Activated naive CD8-positive, alpha-beta T cell treated with anti-CD3 and anti-CD28 coated beads for 36 hours (primary cell): ENCODE measurements at places on chromosomes 16 and 17. TPM values are rescaled to one million over a fixed set of nuclear protein-coding genes. Genes with fewer than 3 reads are reported as not detected.

DNA sequence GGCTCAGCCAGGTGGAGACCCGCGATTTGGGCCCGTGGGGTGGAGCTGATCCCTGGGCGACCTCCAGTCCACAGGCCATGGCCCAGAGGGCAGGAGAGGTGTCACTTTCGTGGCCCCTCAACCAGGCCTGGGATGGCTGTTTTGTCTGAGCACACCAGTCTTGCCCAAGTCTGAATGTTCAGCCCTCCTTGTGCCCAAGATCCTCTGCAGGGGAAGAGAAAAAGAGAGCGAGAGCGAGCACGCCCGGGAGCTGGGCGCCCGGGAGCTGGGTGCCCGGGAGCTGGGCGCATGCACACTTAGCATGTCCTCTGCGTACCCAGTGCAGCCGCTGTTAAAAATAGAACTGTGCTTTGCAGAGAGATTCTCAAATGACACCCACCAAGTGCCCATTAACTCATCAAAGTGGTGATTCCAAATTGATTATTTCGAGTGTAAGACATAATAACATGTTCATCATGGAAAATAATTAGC is 403.3 kb upstream of the TNRC6C start:
- peaks cover 6% of the 10 kb centered on the region for H3K27me3 ChIP-seq
- H3K4me1 ChIP-seq, result no peaks in the 10 kb centered on the region
- no peak overlapping the region for H3K27ac ChIP-seq
- no peaks in the 10 kb centered on the region for H3K36me3 ChIP-seq

DNA sequence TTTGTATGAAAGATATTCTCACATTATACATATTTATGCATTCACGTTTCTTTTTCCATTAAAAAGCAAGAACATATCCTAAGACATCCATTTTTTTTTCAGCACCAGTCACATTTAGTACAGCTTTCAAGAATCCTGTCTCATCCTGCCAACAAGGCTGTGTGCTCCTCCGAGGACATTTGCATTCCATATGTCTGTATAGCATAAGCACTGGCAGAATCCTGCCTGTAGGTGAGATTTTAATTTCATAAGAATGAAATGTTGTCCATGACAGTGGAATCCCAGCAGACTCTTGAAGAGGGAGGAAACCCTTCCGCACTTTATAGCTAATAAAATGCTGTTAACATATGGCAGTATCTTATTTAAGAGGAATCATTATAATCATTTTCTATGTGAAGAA is 2.9 kb upstream of the PMP22 start:
- peaks cover 4% of the 10 kb centered on the region for H3K4me1 ChIP-seq
- H3K36me3 ChIP-seq, result no peaks in the 10 kb centered on the region
- DNase-seq, result no peak
- no peak overlapping the region for H3K4me3 ChIP-seq

GRCh38 chr17:14436266-14436665 is 135.4 kb downstream of the HS3ST3B1 start:
- H3K27me3 ChIP-seq, result no peaks in the 10 kb centered on the region
- no peak overlapping the region for H3K27ac ChIP-seq
- no peak for DNase-seq

DNA sequence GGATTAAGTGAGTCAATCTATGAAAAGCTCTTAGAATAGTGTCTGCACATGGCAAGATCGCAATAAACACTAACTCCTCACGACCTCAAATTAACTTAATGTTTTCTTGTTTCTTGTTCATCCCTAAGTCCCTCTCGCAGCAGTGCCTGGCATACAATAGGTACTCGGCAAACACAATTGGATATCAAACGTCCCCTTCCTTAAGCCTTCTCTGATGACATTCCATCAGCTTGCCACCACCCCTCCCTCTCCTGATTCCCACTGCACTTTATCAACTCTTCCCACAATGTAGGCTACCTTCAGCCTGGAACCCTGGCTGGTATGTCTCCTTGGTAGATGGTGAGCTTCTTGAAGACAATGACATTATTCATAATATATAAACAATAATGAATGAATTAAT is 33.3 kb downstream of the CCDC42 start:
- no peaks in the 10 kb centered on the region for H3K4me1 ChIP-seq
- no peak overlapping the region for H3K27ac ChIP-seq
- H3K4me3 ChIP-seq, result no peak overlapping the region
- no peak for DNase-seq

DNA sequence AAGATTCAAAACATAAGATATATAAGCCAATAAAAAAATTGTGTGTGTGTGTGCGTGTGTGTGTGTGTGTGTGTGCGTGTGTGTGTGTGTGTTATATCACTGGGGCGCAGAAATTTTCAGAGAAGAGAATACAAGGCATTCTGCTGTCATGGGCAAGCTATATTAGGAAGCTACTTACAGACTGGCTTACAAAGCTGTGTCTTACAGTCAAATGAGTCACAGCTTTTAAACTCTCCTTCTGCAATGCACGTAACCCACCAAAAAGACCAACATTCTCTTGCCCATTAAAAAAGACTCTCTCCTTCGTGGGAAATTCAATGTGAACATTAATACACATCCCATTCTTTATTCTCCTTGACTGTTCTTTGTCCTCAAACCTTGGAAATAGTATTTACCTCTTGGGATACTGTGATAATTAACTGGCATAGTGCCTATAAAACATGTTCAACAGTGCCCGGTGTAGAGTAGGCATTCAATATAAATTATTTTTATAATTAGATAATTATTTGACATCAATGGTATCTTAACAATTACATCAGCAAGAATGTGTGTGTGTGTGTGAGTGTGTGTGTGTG is 860.4 kb upstream of the SOX9 start:
- H3K4me1 ChIP-seq, result no peaks in the 10 kb centered on the region
- H3K27ac ChIP-seq, result no peak overlapping the region
- no peak overlapping the region for H3K4me3 ChIP-seq
- no peak for DNase-seq
- no peaks in the 10 kb centered on the region for H3K36me3 ChIP-seq
- H3K27me3 ChIP-seq, result no peaks in the 10 kb centered on the region

DNAI2 gene
- not detected for total RNA-seq

ACOX1 gene
- total RNA-seq, result 26.9 TPM

DNA sequence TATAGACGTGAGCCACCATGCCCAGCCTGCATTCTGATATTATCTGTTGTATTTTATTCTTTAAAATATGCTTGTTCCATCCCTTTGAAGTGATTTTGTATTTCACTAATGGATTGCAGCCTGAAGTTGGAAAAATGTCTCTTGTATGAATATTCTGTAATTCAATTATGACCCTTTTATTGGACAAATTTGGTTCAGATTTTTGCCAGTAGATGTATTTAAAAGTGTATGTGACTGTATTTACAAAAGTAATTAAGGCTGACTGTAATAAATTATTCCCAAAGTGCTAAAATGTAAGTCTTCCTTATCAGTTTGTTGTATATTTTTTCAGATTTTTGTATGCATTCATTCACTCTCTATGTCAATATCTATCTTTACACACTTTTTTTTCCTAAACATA is 23.8 kb downstream of the PPM1E start:
- H3K4me1 ChIP-seq, result no peaks in the 10 kb centered on the region
- no peak for DNase-seq
- peaks cover 11% of the 10 kb centered on the region for H3K27me3 ChIP-seq
- H3K27ac ChIP-seq, result no peak overlapping the region

KRTAP3-2 gene
- total RNA-seq, result not detected

DNA sequence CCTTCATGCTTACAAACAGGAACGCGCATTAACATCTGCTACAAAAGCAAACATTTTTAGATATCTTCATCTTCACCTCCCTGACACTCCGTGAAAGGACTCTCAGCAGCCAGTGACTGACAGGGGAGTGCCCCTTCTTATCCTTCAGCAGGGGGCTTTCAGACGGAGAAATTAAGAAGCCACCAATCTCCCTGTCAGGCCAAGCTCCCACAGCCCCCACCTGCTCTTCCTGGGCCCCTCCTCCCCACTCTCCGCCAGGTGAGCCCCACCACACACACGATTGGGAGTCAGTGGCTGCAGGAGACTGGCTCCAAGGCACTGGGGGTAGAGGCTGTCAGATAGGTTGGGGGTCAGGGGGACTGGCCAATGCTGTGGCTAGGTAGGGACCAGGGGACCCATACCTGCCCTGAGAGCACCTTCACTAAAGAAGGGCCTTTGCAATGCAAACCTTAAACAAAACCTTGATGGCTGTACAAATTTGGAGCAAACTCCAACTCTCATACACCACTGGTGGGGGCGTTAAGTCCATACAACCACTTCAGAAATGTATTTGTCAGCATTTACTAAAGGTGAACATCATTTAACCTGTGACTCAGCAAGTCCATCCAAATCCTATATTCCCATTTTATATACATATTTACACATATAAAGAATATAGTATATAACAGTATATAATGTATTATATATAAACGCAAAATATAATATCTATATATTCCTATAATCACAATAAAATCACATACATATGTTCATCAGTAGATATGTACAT is 232.2 kb downstream of the ZNF423 start:
- H3K27ac ChIP-seq, result no peak overlapping the region
- H3K4me1 ChIP-seq, result no peaks in the 10 kb centered on the region
- H3K4me3 ChIP-seq, result no peak overlapping the region
- no peaks in the 10 kb centered on the region for H3K27me3 ChIP-seq

DNA sequence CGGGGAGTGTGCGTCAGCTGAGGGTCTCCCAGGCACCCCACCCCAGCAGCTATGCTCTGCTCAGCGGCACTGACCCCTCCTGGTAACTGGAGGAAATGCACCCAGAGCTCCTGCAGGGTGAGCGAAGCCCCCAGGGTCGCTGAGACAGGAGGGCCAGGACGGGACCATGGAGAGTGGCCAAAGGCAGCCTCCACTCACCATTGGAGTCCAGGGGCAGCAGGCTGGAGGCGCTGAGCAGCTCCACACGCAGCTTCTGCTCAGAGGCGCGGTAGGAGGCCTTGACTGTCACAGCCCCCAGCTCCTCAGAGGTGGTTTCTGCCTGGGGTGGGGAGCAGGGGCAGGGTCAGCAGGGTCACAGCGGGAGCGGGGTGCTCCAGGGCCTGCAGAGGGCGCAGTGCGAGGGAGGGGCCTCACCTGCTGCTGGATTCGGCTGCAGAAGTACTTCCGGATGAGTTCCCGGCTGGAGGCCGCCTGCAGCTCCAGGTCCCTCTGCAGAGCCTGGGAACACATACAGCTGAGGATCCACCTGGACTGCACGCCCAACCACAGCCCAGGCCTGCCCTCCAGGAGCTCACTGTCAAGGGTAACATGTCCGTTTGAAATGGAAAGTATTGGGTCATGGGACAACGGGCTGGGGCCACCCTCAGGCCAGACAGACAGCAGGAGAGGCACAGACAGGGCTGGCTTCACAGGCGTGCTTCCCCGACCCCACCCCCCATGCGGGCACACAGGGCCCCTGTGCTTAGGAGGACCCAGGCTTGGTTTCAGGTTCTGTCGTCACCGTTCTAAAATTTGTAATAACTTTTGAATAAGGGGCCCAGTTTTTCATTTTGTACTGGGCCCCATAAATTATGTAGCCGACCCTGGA is 13.8 kb downstream of the UNC13D start:
- peaks cover 21% of the 10 kb centered on the region for H3K36me3 ChIP-seq
- no peaks in the 10 kb centered on the region for H3K27me3 ChIP-seq
- no peak overlapping the region for H3K4me3 ChIP-seq
- DNase-seq, result peak; percentile 28

GRCh38 chr17:57143361-57143760 is 58.3 kb downstream of the AKAP1 start:
- peaks cover 2% of the 10 kb centered on the region for H3K27me3 ChIP-seq
- DNase-seq, result no peak
- no peak overlapping the region for H3K4me3 ChIP-seq
- no peak overlapping the region for H3K27ac ChIP-seq
- no peaks in the 10 kb centered on the region for H3K4me1 ChIP-seq

RANBP10 gene
- total RNA-seq, result 16.1 TPM

DNA sequence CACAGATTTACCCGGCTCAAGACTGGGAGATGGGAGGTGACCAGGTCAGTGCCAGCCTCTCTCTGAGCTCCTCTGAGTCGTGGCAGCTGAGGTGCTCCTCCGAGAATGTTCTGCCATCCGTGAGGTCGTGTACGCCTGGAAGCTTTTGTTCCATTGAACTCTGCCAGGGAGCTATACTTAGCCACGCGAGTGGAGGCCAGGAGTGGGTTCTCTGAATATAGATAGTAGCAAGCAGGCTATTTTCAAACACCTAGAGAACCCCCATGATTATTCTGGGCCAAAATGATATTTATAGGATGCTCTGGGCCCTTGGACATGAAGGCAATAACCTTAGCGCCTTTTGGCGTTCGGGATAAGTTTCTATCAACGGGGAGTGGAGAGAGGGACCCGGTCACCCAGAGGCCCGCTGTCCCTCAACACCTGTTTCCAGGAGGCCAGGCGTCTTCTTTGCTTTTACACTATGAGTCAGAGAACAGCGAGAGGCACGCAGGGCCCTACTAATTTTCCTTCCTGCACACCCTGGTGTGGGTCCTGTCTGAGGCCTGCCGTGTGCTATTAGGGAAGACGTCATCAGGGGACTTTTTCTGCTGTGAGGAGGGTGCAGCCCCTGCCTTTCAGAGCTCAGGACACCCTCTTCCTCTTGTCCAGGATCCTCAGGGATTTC is 11.0 kb upstream of the MVD start:
- DNase-seq, result no peak
- no peaks in the 10 kb centered on the region for H3K27me3 ChIP-seq
- H3K36me3 ChIP-seq, result no peaks in the 10 kb centered on the region
- H3K4me1 ChIP-seq, result no peaks in the 10 kb centered on the region

- H3K36me3 ChIP-seq, result peaks cover 2% of the 10 kb centered on the region
- no peaks in the 10 kb centered on the region for H3K4me1 ChIP-seq
- H3K27me3 ChIP-seq, result no peaks in the 10 kb centered on the region
Observed at GRCh38 chr16:3974751-3975150, 94.2 kb upstream of the CREBBP start.

DNA sequence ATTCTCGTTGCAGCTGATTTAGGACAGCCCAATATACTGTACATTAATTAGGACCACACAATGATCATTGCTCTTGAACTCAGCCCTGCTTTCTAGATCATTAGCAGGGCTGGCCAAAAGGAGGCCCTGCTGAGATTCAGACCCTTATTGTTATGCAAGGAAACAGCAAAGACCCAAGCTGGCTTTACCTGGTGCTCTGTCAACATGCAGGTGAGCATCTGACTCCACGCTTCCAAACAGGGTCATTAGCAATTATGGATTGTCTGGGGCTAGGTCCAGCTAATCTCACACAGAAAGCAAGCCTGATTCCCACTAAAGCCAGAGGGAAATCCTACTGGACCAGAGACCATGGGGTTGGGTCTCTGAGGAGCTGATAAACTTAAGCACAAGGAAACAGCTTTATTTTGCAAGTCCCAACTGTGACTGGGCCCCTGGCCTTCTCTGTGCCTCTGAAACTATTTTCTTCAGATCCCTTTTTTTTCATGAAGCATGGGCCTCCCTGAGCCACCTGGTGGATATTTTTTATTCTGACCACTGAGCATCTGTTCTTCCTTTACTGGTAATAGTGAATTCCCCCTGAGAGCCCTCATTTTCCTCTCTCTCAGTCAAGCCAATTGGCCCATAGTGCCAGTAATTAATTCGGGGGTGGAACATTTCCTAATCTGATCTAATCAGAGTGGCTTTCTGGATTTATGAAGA is 236.1 kb downstream of the GRIN2A start:
- H3K4me1 ChIP-seq, result no peaks in the 10 kb centered on the region
- H3K4me3 ChIP-seq, result no peak overlapping the region
- H3K27ac ChIP-seq, result no peak overlapping the region
- H3K27me3 ChIP-seq, result no peaks in the 10 kb centered on the region

GRCh38 chr17:59791603-59792457 is 84.4 kb downstream of the VMP1 start:
- DNase-seq, result no peak
- H3K36me3 ChIP-seq, result peaks cover 26% of the 10 kb centered on the region
- peaks cover 17% of the 10 kb centered on the region for H3K4me1 ChIP-seq
- no peaks in the 10 kb centered on the region for H3K27me3 ChIP-seq

- H3K4me1 ChIP-seq, result peaks cover 3% of the 10 kb centered on the region
- H3K27ac ChIP-seq, result no peak overlapping the region
- H3K27me3 ChIP-seq, result no peaks in the 10 kb centered on the region
- no peak for DNase-seq
- no peak overlapping the region for H3K4me3 ChIP-seq
- peaks cover 30% of the 10 kb centered on the region for H3K36me3 ChIP-seq
Observed at GRCh38 chr16:68190736-68191510, 45.0 kb downstream of the ESRP2 start.

TMEM114 gene
- total RNA-seq, result not detected
